NCI-H1694 treated with DMSO at 0.1 percent for 48 hours (cell line): ENCODE measurements at places on chromosomes 12 and 14.

GRCh38 chr14:70171726-70172125 is 17.0 kb downstream of the SLC8A3 start:
- no peak for DNase-seq

- DNase-seq: no peak
Observed at GRCh38 chr14:106276326-106277267, 750.2 kb downstream of the TMEM121 start.

DNA sequence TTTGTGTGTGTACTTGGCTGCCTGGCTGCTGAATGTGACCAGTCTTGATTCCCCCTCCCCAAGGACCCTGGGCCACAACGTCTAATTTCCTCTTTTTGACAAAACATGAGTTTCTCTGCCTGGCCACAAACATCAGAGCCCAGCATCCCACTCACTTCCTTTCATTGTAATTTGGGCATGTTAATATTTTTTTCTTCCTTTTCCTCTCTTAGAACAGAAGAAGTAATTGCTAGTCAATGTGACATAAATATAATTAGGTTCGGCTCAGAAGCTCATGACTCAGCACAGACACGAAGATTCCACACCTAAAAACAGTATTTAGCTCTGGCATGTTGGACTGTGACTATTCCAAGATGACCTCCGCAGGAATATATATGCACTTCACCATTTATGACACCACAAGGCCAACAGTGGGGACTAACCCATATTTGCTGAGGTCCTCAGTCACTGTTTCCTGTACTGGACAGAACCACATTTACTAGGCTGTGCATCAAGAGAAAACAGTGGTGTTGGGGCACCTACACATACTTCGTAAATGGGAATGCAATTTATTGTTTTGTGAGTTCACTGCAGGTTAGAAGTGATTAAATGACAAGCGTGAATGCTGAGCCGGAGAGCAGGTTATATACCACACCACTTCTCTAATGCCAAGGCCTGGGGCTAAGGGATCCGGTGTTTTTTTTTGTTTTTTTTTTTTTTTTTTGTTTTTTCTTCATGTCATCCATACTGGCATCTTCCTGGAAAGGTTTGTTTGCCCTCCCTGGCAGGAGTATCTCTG is 4.2 kb downstream of the GSG1 start:
- no peak for DNase-seq

GRCh38 chr12:10562306-10562933 is 51.0 kb downstream of the MAGOHB start:
- peak; percentile 10 for DNase-seq

GRCh38 chr12:6172086-6172485 is 28.1 kb upstream of the CD9 start:
- DNase-seq: no peak

GRCh38 chr12:119808441-119808840 is 68.7 kb downstream of the CIT start:
- DNase-seq: no peak
